ENCODE measurements at places on chromosomes 2 and 18. TPM values are rescaled to one million over a fixed set of nuclear protein-coding genes. Genes with fewer than 3 reads are reported as not detected.

The SLC5A7 gene
- total RNA-seq, result 0.27 TPM

The SLC39A10 gene
- total RNA-seq, result 102 TPM

The FLACC1 gene
- total RNA-seq, result 1.2 TPM

The ABHD1 gene
- not detected for total RNA-seq

The TSGA10 gene
- 3.8 TPM for total RNA-seq

The STAT4 gene
- 0.74 TPM for total RNA-seq

The ITGAV gene
- total RNA-seq, result 21.9 TPM

The SIX3 gene
- 0.86 TPM for total RNA-seq

The UGT1A10 gene
- not detected for total RNA-seq

The ANKRD62 gene
- 0.17 TPM for total RNA-seq

DNA sequence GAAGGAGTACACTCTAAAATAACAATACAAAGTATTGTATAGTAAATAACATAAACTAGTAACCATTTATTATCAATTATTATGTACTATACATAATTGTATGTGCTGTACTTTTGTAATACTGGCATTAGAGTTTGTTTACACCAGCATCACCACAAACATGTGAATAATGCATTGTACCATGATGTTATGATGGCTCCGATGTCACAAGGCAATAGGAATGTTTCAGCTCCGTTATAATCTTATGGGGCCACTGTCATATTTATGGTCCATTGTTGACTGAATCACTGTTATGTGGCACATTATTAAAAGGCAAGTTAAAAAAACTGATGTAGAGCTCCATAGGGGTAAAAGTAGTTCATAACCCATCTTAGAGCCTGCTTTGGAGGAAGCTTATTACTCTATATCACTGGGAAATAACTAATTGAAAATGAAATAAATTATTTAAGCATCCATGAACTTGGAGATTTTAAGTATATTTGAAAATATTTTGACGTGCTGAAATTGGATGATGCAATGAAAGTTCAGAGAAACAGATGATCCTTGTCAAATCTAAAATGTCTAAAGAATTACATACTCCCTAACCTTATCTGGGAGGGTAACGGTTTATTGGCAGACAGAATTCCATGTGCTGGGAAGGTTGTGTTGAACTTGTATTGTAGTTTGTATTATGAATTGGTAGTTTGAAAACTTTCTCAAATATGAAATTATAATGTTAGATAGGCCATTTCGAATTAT lies 2.4 kb downstream of the SKA1 start:
- no peak for DNase-seq

GRCh38 chr2:223072826-223073225 lies 20.8 kb downstream of the KCNE4 start:
- no peak for DNase-seq

DNA sequence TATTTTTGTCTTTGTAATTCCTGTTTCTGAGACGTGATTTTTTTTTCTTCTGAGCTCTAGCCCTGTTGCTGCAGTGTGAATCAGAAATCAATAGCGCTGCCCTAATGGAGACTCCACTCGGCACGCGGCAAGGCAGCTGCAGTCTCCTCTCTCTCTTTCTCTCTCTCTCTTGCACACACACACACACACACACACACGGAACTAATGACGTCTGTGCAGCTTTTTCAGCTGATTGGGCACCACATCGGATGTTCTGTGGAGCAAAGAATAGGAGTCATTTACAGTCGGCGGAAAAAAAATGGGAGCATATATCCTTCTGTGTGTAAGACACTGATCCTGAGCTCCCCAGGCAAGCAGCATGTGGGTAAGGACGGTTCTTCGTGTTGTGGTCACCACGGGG lies 2.0 kb upstream of the MYT1L start:
- peak; percentile 76 for DNase-seq

DNA sequence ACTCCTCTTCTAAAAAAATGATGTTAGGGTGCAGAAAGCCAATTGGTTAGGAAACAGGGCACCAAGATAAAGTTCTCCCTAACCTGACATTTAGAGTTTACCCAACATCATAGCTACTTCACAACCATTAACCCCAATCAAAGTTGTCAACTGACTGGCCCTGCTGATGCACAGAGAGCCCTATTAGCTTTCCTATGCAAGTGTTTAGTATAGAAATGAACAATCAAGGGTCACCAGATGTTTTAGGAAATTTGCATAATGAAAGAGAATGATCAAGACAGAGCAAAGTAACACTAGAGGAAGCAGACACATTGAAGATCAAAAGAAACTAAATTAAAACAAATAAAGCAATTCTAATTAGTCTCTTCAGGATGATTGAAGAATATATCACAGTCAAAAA lies 64.2 kb upstream of the DCC start:
- DNase-seq, result no peak

GRCh38 chr2:216220976-216221375 lies 111.8 kb downstream of the XRCC5 start:
- no peak for DNase-seq

DNA sequence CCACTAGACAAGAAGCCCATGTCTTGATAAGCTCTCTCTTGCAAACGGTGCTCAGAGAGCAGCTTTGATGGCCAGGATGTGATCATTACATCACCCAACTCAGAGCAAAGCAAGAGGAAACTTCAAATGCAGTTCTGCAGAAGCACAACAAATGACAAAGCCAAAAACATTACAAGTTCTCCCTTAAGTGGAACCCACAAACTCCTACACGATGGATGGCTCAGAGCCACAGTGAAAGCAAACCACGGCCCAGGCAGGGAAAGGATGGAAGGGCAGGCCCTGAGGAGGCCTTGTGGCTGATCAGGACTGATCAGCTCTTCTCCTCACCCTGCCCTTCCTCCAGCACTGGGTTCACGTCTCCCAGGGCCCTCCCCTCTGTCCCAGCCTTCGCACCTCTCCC lies 326.4 kb downstream of the EIPR1 start:
- DNase-seq, result no peak

DNA sequence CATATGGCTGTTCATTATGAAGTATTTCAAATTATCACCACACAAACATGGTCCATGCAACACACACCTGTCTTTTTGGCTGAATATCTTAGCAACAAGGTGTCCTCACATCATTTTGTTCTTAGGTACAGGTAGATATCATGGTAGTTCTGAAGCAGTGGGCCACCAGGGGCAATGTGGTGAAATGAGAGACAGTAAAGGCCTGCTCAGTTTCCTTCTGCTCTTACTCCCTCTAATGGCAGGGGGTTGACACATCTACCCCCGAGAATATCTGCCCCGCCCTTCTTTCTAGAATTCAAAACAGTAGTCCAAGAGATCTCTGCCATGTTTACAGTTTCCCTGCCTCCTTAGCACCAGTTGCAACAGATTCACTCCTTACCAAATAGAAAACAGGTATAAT lies 147.0 kb upstream of the KLHL14 start:
- peak; percentile 22 for DNase-seq

DNA sequence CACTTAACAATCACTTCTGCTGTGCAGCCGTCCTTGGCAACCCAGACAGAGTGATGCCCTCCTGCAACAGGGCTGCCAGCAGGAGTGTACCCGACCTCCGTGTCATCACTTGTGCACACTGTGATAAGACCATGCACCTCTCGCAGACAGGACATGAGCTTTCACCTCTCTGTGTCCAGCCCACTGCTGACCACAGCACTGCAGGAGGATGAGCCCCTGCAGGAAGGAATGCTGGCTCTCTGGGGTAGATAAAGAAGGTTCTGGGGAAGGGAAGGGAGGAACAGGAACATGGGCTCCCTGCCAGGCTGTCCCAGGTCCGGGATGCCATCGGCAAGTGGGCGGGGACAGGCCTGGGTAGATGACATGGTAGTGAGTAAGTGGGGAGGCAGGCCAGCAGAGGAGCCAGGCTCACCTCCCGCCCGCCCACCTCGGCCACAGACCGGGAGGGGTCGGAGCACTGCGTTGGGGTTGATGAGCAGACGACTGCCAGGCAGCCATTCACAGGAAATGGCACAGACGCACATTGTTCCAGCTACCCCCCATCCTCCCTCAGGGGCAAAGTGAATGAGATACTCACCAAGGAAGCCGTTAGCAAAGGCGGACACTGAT lies 18.6 kb upstream of the COL6A3 start:
- no peak for DNase-seq

DNA sequence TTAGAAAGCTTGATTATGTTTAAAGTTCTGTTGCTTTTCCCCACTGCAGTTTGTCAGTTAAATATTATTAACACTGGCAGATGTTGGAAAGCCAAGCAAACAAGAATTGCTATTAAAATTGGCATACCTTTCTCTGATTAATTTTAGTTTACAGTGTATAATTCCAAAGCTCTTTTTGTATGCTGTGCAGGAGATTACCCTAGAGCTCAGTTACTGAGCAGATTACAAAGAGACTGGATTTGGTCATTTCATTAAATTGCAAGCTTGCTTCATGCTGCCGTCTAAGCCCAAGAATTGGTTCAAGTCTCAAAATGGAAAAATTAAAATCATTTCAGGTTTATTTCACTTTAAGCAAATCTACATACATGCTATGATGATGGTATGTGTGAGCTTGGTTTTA lies 2.3 kb downstream of the ASAP2 start:
- DNase-seq, result no peak

- DNase-seq, result no peak
Measured at GRCh38 chr2:162490052-162490717, 146.3 kb downstream of the GCA start.

DNA sequence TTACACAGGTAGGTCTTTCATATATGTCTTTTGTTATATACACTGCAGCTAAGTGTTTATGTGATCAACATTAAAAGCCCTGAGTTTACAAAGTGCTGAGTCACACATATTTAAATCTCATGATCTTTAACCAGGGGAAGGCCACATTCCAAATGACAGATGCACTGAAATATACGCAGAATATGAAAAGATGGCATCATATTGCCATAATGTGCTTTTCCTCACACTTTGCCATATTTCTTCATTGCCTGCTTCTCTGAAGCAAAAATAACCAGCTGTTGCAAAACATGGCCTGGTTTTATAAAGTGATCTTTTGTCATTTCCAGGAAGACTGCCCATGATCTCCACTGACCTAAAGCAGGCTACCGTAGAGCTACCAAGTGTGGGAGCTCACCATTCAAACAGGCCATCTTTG lies 93.5 kb upstream of the MAPRE2 start:
- DNase-seq, result no peak

DNA sequence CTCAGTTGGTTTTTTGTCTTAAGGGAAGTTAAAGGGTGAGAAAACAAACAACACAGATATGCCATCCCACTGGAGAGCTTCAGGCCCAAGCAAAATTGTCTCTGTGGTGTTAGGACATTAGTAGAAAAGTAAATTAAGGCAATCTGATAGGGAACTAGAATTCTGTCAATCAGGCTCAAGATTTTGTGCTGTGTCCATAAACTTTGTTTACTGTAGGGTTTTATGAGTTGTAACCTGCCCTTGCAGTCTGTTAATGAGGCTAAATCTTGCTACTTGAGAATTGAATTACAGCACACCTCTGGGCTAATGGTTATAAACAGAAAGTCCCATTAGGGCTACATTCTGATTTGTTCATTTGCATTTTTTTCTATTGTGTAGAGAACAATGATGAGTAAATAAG lies 78.0 kb upstream of the OTX1 start:
- DNase-seq, result no peak

DNA sequence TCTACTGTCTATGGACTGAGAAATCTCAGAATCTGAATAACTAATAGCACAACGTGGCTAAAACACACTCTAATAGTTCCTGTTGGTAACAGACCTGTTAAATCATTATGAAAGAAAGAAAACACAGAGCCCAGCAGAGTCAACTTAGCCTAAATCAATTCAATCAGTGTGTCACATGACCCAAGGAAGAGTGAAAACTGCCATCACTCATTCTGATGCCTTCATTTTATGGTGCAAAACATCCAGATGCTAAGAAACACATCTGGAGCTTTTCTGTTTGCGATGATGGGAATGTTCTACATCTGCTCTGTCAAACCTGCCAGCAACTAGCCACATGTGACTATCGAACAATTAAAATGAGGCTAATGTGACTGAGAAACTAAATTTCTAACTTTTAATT lies 295.7 kb upstream of the TRIB2 start:
- DNase-seq, result no peak

Measured in glutamatergic neuron (in vitro differentiated cells).